ENCODE measurements at places on chromosomes 7 and 10.

DNA sequence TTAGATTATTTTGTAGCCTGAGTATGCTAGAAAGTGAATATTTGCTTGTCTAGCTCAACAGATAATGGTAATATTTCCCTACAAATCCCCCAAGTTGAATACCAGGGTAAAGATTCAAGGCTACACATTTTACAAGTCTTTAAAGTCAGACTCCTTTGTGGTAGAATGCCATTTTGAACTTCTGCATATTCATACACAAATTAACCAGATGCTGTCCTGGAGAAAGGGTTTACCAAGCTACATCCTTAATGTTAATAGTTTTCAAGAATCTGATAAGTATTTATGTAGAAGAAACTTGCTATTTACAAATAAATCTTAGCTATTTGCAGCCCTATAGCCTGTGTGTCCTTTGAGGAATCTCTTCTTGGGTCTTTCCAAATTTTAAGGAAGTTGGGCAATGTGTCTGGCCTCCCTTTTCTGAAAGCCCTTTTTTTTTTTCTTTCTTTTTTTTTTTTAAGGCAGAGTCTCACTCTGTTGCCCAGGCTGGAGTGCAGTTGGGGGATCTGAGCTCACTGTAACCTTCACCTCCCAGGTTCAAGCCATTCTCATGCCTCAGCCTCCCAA lies 82.6 kb downstream of the CPEB3 start:
- DNase-seq: no peak

DNA sequence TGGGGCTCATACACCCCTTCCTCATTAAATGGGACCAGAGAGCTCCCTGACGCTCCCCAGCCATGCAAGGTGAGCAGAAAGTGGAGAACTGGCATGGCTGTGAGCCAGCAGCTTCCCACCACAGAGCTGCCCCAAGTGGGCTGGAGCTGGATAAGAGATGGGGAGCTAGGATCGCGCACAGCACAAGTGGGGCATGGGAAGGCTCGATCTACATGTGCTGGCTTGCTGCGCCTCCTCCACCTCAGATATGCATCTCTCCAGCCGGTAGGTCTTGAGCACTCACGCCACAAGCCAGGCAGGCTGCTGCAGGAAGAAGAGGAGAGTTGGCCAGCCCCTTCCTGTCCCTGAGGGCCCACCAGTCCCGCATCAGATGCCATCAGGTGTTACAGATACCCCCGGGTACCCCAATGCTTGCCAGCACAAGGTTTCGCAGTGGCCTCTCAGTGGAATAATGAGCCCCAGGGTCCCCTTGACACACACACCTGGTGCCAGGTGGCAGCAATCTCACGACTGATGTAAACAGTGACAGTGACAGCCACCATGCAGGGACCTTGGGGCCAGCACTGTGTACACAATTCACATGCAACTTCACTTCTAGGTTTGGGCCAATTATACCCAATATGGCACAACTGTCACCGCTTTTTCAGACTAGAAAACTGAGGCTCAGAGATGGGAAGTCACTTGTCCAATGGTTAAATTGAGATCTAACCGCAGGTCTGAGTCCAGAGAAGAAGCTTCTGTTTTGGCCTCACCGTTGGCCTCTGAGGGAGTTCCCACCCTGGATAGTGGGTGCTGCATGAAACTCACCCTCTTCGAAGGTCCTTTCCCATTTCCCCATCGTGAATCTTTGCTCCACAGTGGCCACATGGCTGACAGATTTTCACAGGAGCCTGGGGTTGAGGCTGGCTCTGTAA lies 79.3 kb downstream of the OAT start:
- peak; percentile 30 for DNase-seq

- no peak for DNase-seq
Observed at GRCh38 chr7:123346766-123347165, 147.0 kb upstream of the SLC13A1 start.

DNA sequence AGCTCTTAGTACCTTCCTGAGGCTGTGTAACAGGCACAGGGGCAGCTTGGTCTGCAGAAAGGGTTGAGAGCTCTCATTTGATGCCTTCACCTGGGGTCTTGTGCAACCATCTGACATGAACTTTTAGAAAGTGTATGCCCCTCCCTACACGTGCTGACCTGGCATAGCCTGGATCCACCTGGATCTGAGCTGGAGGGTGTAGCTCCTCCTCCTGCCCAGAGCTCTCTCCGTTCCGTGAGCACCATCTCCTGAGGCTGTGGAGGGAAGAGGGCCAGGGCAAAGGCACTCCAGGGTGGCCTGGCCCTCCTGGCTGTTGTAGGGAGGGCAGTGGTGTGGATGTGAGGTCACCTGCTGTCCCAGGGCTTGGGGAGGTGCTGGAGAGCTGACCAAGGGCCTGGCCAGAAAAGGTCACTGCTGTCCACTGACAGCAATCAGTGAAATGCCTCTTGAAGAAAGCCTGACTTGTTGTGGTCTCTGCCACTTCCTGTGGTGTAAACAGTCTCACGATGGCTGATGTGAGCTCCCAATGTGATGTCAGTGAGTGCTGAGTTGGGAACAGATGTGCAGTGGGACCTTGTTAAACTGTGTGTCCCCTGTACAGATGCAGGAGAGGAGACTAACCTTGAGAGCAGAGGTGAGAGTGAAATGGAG lies 23.0 kb downstream of the AMZ1 start:
- peak; percentile 35 for DNase-seq

GRCh38 chr10:50551894-50552293 lies 71.9 kb downstream of the SGMS1 start:
- no peak for DNase-seq

DNA sequence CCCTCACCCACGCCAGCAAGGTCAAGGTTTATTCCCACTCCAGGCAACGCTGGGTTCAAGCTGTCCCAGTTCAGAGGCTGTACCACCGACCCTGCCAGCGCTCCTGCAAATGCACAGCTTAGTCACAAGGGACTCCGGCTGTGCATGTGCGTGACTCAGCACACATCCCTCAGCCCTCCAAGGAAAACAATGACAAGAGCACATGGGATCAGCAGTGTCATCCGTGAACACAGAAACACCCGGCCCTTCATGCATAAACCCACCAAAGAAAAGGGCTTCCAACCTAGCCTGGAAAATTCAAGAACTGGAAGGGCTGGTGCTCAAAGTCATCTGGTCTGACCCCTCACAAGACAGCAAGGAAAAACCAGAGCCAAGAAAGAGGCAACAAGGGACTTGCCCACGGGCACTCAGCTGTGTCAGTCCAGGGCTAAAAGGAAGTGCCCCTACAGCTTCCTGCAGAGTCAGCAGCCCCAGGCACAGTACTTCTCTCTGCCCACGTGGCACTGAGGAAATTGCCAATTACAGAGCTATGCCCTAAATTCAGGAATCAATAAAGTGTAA lies 106.1 kb downstream of the KCNMA1 start:
- DNase-seq: no peak

- DNase-seq: no peak
Observed at GRCh38 chr10:79140085-79140793, 71.5 kb downstream of the ZMIZ1 start.

DNA sequence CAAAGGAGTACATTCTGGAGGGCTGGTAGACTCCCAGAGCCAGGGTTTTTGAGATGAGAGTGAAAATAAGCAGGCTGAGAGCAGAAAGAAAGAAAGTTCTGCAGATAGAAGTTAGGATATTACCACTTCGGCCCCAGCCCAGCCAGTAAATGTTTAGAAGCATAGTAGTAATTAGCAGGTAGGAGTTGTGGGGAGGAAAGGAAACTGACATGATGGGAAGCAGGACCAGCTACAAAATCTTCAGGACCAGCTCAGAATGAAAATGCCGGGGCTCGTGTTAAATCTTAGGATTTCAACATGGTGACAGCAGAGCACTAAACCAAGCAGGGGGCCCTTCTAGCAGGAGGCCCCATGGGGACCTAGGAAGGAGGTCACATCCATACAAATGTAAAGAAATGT lies 28.7 kb downstream of the PRSS2 start:
- peak; percentile 36 for DNase-seq

DNA sequence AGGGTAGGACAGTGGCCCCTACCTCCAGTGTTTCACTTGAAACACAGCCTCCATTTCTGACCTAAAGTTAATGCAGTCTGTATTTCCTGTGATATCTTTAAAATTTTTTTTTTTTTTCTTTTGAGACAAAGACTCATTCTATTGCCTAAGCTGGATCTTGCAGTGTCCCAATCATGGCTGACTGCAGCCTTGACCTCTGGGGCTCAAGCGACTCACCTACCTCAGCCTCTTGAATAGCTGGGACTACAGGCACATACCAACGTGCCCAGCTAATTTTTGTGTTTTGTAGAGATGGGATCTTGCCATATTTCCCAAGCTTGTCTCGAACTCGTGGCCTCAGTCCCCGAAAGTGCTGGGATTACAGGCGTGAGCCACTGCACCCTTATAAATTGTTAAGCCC lies 16.7 kb upstream of the MGAM2 start:
- no peak for DNase-seq

DNA sequence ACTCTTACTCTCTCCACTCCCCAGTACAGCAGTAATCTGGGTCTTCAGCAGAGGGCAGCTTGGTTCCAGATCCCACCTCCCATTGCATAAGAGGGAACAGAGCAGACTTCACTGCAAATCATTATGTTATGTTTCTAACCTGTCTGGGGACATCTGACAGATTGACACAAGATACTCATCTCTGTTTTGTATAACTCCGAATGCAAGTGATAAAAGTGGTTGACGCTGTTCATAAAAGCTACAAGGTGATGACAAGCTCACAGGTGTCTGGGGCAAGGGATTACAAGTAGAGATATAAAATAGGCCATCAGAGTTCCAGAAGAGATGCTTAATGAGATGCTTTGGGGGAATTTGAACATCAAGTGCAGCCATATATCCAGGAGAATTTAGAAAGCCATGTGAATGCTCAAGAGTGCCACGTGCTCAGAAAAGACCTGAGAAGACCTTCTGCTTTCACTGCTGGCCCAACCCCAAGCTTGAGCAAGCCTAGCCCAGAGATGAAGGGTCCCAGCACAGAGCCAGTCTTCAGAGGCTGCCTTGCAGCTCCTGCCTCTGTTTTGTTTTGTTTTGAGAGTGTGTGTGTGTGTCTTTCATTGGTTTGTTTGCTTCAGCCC lies 80.6 kb downstream of the VSTM2A start:
- no peak for DNase-seq

- no peak for DNase-seq
Observed at GRCh38 chr7:26192485-26193087, 8.0 kb downstream of the HNRNPA2B1 start.

DNA sequence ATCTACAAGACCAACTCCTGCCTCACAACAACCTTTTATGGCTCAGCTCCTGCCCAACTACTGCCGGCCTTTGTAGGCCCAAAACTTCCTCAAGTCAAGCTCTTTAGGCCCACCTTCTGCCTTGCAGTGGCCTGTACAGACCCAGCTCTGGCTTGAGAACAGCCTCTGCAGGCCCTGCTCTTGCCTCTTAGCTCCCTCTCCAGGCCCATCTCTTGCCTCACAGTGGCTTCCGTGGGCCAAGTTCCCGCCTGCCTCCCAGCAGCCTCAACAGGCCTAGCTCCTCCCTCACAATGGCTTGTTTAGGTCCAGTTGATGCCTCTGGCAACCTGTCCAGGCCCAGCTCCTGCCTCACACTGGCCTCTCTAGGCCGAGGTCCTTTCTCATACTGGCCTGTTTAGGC lies 32.4 kb upstream of the VKORC1L1 start:
- DNase-seq: peak; percentile 88

DNA sequence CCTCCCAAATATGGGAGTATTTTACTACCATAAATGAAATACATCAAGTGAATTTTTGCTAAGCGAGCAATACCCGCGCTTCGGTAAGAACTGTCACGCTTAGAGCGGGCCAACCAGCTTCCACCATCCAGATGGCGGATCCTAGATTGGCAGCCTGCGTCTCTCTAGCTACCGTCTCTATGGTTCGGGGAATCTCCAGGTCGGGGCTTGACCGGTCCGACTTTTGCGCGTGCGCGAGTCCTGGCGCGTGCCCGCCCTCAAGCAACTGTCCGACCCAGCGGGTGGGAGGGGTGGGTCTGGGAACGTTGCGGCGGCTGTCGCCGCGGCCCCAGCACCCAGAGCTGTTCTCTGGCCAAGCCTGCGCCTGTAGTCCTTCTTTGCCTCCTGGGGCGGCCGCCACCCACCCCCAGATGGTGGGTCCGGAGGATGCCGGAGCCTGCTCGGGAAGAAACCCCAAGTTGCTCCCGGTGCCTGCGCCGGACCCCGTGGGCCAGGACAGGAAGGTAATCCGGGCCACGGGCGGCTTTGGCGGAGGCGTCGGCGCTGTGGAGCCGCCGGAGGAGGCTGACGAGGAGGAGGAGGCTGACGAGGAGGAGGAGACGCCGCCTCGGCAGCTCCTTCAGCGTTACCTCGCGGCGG lies at the start of gene TBC1D12:
Gene TBC1D12, plus strand, starts transcription at position 338 of the 639 bp plus-strand sequence. Its CDS starts 73 bp downstream, at position 411.
- DNase-seq: peak; percentile 98

DNA sequence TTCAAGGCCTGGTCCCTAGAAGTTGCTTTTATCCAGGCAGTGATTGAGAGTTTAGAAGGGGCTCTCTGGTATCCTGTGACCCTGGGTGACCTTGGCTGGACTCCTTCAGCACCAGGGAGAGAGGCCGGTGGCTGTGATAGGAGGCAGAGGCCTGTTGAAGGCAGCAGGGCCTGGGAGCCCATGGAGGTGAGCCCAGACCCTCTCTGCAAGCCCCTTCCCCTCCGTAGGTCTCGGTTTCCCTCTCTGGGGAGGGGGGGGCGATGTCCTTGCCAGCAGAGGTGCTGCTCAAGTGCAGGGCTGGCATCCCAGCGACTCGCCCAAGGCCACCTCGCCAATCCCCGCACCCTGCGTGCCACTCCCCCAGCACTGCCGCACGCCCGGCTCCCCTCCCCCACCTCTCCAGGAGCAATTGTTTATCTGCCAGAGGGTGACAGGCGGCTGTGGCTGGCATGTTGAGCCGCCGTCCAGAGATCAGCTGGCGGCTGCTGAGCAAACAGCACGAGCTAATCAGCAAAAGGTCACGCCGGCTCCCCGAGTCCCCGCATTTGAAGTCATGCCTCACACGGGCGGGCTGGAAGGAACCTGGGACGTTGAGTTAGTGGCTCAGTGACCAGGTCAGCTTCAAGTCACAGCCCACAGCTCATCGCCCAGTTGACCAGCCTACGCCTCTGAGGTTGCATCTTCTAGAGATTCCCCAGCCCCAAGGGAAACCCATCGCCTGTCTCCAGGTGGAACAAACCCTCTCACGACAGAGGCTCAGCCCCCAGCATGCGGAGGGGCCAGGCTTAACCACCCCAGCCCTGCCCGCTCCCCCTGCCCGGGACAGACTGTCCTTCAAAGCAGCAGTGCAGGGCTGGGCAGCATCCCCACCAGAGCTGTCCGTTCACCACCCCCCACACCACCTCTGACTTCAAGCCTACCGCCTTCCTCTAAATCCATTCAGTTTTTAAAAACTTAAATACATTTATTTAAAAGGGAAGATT lies 43.7 kb downstream of the ELFN1 start:
- DNase-seq: peak; percentile 86

- DNase-seq: no peak
Observed at GRCh38 chr7:92517631-92518030, 10.7 kb downstream of the PEX1 start.

GRCh38 chr10:97849687-97850402 lies at the start of gene GOLGA7B:
Gene GOLGA7B, plus strand, starts transcription at chr10:97849843. Its CDS starts 461 bp downstream, at chr10:97850304.
- DNase-seq: peak; percentile 93

- DNase-seq: no peak
Observed at GRCh38 chr7:153413540-153414287, 638.5 kb upstream of the DPP6 start.

DNA sequence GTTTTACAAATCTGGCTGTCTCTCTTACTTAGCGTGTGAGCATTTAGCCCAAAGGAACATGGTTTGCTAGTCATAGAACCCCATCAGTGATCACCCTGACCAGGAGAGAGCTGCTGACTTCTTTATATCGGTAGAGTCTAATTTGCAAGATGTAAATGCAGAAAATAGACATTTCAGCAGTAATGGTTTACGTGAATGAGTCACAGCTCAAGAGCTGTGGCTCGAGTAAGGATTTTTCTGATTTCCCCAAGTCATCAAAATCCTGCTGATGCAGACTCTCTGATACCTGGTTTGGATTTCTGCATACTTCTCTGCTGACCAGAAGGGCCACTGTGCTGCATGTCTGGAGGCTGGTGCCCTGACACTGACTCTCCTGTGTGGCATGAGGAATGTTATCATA lies 25.7 kb downstream of the NUB1 start:
- DNase-seq: no peak

All from endodermal cell (in vitro differentiated cells).